Gastrocnemius medialis (tissue), 4 donors: ENCODE measurements at places on chromosomes 6 and 20. TPM values are rescaled to one million over a fixed set of nuclear protein-coding genes. Genes with fewer than 3 reads are reported as not detected.

The HLA-G gene
- not detected for total RNA-seq

The GPLD1 gene
- total RNA-seq, result 1.2 TPM

The DEF6 gene
- total RNA-seq, result 2.9 TPM

The GNL1 gene
- total RNA-seq, result 16.0 TPM

- no peak for DNase-seq
Observed at GRCh38 chr6:9437836-9438235, 977.0 kb downstream of the TFAP2A start.

DNA sequence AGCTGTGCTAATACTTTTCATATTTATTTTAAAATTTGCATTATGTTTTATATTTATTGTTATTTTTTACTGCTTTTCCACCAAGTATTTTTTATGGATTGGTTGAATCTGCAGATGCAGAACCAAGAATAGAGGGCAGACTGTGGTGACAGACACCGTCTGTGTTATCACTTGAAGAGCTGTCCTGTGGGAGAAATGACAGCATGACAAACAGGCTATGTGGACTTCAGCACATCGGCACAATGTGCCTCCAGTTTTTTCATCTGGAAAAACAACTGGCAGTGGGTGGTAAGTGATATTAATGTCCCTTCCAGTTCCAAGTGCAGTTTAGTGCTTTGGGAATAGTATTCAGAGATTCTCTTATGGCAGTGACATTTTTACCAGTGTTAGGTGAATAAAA is 492.9 kb downstream of the PRKN start:
- no peak for DNase-seq

DNA sequence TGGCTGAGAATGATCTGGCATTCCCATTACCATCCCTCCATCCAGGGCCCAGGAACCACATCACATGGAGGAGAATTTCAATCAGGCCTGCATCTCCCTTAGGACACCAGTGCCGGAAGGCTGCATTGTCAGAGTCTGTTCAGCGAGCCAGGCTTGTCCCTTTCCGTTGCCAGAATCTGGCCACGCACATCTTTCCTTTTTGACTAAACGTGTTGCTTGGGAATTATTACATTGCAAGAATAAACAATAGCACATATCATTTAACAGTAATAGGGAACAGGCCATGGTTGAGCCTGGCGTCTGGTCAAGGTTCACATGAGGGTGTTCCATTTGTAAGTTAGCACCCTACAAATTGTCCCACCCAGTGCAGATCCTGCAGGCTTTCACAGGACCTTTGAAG is 42.8 kb downstream of the SOBP start:
- no peak for DNase-seq

DNA sequence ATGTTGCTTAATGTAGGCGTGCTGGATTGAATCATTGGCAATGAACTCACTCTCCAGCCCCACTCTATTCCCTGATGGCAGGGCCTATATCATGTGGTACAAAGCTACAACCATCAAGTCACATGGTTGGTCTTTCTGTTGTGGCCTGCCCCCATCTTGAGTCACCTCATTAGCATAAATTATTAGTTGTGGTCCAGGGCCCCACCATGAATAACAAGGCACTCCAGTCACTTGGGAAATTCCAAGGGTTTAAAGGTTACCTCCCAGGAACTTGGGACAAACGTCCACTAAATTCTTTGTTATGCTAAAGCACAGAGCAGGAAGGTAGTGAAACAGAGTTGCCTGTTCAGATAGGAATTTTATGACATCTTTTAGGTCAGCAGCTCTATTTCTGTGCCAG is 193.7 kb downstream of the SLC35F1 start:
- no peak for DNase-seq

GRCh38 chr20:25547999-25548398 is 37.3 kb downstream of the NINL start:
- DNase-seq, result no peak

GRCh38 chr6:137746264-137746663 is 120.8 kb upstream of the TNFAIP3 start:
- DNase-seq, result no peak
